ENCODE measurements at places on chromosomes 7 and 10.

- DNase-seq: no peak
Observed at GRCh38 chr7:80515298-80515697, 3.4 kb upstream of the GNAT3 start.

DNA sequence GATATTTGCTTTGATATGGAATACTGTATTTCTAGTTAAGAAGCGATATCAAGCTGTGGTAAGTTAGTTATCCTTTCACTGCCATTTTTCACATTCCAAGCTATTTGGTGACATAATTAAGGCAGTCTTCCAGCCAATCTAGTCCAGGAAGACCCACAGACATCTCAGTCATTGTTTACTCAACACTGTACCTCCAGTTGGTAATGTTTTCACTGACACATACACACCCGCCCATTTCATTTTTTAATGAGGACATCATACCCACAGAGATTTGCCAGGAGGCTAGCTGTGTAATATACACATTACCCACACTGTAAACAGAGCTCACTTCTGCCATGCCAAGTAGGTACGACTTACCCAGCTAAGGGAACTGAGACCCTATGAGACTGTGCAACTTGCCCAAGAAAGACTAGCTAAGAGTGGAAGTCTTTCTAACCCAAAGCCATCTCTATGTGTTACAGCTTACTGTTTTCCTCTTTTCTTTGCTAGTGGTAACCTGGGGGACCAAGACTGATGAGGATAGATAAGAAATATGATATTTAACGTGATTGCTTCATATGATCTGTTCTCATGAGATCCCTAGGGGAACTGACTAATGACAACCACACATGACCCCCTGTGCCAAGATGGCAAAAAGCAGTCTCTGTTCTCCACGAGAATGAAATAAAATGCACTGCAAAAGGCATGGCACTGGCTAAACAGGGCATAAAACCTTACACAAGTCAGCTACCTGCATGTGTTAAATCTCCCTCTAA lies 179.0 kb downstream of the DGKI start:
- DNase-seq: peak; percentile 94

- peak; percentile 37 for DNase-seq
Observed at GRCh38 chr10:51743146-51743545, 43.8 kb upstream of the CSTF2T start.

DNA sequence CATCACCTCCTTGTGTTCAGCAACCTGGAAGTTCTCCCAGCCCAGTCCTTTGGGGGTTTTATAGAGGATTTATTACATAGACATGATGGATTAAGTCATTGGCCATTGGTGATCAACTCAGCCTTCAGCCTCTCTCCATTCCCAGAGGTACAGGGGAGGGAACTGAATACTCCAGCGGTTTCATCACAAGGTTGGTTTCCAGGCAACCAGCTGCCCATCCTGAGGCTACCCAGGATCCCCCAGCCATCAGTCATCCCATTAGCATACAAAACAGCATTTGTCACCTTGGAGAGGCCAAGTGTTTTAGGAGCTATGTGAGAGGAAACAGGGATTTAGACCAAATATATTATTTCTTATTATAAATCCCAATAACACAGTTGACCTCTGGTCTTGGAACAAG lies 584.8 kb upstream of the NRP1 start:
- no peak for DNase-seq

DNA sequence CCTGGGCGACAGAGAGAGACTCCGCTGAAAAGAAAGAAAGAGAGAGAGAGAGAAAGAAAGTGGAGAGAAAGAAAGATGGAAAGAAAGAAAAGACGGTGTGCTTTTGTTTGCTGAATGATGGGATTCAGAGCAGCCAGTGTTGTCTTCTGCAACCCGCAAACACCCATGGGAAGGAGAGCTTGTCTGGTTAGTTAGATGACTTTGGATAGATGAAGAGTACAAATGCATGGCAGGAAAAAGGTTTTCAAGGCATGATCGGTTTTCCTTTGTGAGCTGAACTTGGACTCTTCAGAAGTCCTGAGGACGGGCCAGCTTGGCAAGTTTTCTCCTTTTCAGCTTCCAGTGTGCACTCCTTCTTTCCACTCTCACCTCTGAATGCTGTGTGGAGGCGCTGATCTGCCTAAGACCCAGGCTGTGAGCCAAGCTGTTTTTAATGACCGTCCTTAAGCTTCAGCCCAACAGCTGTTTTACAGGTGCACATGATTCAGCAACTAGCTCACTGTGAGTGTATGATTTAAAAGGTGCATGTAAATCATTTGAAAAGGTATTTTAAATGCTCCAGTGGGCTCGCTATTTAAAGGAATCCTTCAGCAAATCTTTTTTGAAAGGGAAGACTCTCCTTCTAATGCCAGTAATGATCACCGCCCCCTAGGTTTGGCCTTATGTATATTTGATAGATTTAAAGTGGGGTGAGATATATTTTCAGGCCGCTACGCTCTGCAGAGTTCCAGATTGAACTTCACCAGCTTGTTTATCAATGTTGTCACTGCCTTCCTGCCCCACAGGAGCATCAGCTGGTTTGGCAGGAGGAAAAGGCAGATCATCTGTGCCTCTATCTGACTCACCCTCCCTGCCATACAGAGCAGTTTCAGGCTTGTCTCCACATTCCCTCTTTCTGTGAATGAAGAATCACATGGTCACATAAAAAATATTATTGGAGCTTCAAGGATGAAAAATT lies 115.0 kb downstream of the PLXDC2 start:
- peak; percentile 53 for DNase-seq

DNA sequence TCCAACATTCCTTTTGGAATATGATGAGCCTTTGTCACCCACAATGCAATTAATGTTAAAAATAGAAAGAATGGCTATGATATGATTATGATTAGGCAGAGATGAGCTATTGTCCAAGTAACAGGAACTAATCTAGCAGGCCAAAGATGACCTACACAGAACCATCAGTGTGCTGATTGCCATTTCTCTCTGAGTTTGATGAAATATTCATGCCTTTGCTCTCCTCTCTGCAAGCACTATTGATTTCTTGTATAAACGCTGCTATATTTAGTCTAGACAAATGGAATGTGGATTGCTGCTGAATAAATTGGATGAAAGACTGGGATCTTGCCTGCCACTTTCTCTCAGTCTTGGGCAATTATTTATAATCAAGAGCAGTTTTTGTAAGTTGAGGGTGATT lies 85.4 kb downstream of the HDAC9 start:
- DNase-seq: peak; percentile 26

DNA sequence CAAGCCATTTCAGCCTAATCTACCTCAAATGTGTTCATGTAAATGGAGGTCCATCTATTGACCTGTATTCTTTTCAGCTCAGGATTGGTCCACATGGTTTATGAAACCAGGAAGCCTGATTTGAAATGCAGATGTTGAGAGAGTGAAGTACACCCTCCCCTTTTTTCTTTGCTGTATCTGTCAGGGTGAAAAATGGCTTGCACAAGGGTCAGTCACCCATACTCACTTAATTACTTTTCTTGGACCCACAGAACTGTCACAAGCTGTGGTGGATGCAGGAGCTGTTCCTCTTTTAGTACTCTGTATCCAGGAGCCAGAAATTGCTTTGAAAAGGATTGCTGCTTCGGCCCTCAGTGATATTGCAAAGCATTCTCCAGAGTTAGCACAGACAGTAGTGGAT lies 41.2 kb downstream of the SPAG6 start:
- DNase-seq: no peak

DNA sequence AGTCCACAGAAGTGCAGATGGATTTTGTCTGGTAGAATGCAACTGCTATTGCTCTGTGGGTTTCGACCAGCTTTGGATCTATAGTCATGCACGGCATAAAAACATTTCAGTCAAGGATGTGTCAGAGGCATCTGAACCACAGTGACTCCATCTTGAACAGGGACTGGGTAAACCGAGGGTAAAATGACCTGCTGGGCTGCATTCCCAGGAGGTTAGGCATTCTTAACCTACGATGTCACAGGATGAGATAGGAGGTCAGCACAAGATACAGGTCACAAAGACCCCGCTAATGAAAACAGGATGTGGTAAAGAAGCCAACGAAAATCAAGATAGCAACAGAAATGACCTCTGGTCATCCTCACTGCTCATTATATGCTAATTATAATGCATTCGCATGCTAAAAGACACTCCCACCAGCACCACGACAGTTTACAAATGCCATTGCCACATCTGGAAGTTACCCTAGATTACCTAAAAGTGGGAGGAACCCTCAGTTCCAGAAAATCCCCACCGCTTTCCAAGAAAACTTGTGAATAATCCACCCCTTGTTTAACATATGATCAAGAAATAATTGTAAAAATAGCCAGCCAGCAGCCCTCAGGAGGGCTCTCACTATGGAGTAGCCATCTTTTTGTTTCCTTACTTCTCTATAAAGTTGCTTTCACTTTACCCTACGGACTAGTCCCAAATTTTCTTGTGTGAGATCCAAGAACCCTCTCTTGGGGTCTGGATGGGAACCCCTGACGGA lies 50.7 kb upstream of the CPXM2 start:
- no peak for DNase-seq

DNA sequence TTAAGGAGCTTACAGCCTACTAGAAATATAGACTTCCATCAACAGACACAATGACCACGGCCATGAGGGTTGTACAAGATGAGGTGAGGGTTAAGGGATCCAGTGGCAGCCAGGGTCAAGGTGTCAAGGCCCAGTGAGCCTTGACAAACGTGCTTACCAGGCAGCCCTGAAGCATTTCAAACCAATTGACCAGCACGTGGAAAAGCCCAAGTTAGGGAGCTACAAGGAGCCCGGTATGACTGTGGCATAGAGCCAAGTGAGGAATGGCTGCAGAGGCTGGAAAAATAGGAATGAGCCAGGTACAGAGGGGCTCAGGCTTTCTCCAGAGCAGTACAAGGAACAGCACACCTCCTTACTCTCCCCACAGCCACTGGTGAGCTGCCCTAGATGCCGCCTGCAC lies 12.7 kb downstream of the AFAP1L2 start:
- no peak for DNase-seq

DNA sequence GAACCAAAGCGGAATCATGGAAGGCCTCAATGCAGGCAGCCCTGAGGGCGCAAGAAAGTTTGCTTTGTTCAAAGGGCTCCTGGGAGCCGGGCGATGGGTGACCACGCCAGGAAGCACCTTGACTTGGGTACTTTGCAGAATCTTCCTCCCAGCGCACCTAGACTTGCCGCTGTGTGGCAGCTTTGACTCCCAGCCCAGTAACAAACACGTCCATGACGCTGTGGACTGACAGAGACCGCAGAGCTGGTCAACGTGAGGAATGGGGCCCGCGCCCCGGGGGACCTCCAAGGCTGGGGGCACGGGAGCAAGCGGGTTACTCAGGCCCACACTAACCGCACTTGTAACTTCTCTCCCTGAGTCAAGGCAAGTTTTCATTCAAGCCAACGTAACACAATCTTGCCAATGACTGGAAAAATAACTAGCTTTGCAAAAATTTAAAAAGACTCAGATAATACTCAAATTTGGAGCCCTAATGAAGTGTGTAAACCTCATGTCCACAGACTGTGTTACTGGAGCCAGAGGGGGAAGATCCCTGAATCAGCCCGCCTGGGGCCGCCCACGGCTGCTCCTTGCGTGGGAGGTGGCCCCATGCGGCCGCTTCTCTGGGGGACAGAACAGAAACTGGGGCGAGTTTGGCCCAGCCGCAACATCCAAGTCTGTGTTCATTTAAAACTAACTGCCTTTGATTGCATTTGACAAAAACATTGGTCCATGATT lies 130.8 kb downstream of the DNAJB6 start:
- DNase-seq: no peak

DNA sequence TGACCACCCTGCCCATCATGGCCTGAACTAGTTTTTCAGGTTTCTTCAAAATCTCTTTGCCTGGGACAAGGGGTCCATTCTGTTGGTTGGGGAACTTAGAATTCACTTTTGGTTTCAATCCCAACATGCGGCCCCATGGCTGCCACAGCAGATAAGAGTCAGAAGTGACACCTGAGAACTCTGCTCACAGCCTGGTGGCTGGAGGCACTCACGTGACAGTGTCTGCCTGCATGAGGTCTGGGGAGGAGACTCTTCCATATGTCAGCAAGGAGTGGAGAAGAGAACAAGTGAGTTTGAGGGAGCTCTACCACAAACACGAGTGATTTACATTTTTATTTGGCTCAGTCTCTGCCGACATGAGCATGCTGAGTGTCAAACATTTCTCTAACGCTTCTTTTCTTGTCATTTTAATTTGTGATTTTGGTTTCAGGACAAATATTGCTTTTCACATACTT lies 370.4 kb downstream of the TNS3 start:
- DNase-seq: no peak

- DNase-seq: no peak
Observed at GRCh38 chr7:75867390-75867717, 11.5 kb upstream of the RHBDD2 start.

GRCh38 chr10:79487296-79488194 lies 24.8 kb upstream of the EIF5AL1 start:
- peak; percentile 69 for DNase-seq
